Tibial artery (tissue), 4 donors: ENCODE measurements at places on chromosomes 1 and 21.

DNA sequence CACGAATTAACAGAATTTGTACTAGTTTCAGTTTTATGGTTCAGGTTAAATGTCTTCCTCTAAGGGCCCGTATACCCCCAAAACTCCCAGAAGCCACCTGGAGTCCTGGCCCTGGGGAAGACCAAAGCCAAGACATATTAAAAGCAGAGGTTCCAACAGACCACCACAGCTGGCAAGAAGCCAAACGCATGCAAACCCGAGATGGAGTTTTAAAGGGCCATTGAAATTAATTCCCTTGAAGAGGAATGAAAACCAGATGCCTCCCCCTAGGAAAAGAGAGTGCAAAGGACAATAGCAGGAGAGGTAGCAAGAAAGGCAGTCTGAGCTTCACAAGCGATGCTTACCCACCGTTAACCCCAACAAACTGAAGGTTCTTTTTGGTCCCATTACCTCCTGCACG lies 48.1 kb downstream of the KANK4 start:
- H3K36me3 ChIP-seq: no peaks in the 10 kb centered on the region
- H3K4me1 ChIP-seq: no peaks in the 10 kb centered on the region
- DNase-seq: no peak
- H3K27ac ChIP-seq: no peak overlapping the region
- no peak overlapping the region for H3K4me3 ChIP-seq
- H3K27me3 ChIP-seq: no peaks in the 10 kb centered on the region

- DNase-seq: peak; percentile 89
- H3K4me1 ChIP-seq: peaks cover 32% of the 10 kb centered on the region
- H3K4me3 ChIP-seq: no peak overlapping the region
Measured at GRCh38 chr1:59057211-59057694, 239.6 kb upstream of the FGGY start.

DNA sequence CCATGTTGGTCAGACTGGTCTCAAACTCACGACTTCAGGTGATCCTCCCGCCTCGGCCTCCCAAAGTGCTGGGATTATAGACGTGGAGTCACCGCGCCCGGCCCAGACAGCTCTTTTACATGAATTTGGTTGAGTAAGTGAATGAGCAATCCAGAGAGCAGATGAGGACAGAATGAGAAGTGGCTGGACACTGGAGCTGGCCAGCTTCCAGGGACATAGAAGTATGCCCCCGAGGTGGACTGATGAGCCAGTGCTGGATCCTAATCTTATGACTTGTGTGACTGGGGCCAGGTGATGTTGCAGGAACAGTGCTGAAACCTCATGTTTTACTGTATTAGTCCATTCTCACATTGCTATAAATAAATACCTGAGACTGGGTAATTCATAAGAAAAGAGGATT lies 35.9 kb upstream of the KANK4 start:
- no peaks in the 10 kb centered on the region for H3K27me3 ChIP-seq
- DNase-seq: no peak
- H3K36me3 ChIP-seq: no peaks in the 10 kb centered on the region
- no peaks in the 10 kb centered on the region for H3K4me1 ChIP-seq

- H3K4me1 ChIP-seq: no peaks in the 10 kb centered on the region
- DNase-seq: no peak
- H3K4me3 ChIP-seq: no peak overlapping the region
- H3K27ac ChIP-seq: no peak overlapping the region
- no peaks in the 10 kb centered on the region for H3K36me3 ChIP-seq
- H3K27me3 ChIP-seq: no peaks in the 10 kb centered on the region
Measured at GRCh38 chr1:152884966-152885624, 7.0 kb downstream of the SMCP start.

DNA sequence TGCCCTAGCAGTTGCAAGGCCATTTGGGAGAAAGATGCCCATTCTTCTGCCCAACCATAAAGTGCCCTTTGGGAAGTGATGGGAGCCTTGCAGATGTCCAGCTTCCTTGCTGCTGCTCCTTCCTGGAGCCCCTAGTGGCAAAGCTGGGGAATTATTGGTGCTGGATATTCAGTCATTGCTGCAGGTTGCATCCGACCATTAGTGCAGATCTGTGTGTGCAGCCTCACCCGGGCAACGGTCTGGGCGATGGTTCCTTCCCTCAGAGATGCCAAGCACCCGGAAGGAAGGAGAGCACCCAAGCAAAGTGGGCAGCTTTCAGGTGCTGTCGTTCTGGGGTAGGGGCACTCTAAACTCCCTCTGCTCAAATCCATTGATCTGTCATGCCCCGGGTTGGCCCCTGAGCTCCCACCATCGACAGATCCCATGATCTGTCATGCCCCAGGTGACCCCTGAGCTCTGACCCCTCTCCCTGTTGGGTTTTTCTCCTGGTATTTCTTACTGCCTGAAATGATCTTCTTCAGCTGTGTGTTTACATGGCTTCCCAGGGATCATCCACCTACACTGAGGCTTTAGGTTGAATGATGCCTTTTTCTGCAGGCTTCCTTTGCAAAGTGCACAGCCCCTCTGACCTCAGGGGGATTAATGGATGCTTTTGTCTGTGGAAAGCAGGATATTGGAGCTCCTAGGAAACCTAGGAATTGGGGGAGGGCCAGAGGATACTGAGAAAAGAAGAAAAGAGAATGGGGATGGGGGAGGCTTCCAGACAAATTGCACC lies 467.5 kb downstream of the PTPRU start:
- peaks cover 9% of the 10 kb centered on the region for H3K4me1 ChIP-seq
- no peak for DNase-seq
- no peaks in the 10 kb centered on the region for H3K27me3 ChIP-seq
- H3K4me3 ChIP-seq: no peak overlapping the region

DNA sequence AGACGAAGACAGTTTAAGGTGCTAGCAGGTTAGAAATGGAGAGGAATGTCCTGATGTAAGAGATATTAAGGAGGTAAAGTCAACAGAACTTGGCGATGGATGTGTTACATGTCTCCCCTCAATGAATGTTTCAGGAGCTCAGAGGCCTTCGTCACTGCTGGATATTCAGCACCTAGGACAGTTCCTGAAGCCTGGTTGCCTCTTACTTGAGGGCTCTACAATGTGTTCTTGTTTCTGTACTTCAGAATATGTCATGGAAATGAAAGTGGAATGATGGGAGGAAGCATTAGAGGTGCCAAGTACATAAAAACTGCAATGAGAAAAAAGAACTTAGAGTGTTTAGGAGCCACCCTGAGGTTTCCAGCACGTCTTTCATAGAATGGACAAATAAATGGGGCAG lies 17.7 kb downstream of the TNR start:
- H3K27me3 ChIP-seq: no peaks in the 10 kb centered on the region
- no peak for DNase-seq
- no peaks in the 10 kb centered on the region for H3K4me1 ChIP-seq
- no peak overlapping the region for H3K4me3 ChIP-seq
- H3K36me3 ChIP-seq: no peaks in the 10 kb centered on the region

- DNase-seq: no peak
- H3K4me3 ChIP-seq: no peak overlapping the region
- H3K36me3 ChIP-seq: peaks cover 31% of the 10 kb centered on the region
- peaks cover 10% of the 10 kb centered on the region for H3K4me1 ChIP-seq
Measured at GRCh38 chr1:201850053-201850397, 21.1 kb downstream of the IPO9 start.

- H3K4me3 ChIP-seq: peak overlapping the region; percentile 53
- peaks cover 35% of the 10 kb centered on the region for H3K36me3 ChIP-seq
- H3K4me1 ChIP-seq: peaks cover 68% of the 10 kb centered on the region
- peak overlapping the region; percentile 99 for H3K27ac ChIP-seq
- DNase-seq: no peak
- no peaks in the 10 kb centered on the region for H3K27me3 ChIP-seq
Measured at GRCh38 chr1:150559656-150560010, 10.4 kb downstream of the ADAMTSL4 start.

- H3K36me3 ChIP-seq: peaks cover 38% of the 10 kb centered on the region
- H3K4me1 ChIP-seq: no peaks in the 10 kb centered on the region
- no peak for DNase-seq
- H3K27ac ChIP-seq: no peak overlapping the region
- no peaks in the 10 kb centered on the region for H3K27me3 ChIP-seq
Measured at GRCh38 chr1:204398197-204399125, 13.2 kb downstream of the PPP1R15B start.

DNA sequence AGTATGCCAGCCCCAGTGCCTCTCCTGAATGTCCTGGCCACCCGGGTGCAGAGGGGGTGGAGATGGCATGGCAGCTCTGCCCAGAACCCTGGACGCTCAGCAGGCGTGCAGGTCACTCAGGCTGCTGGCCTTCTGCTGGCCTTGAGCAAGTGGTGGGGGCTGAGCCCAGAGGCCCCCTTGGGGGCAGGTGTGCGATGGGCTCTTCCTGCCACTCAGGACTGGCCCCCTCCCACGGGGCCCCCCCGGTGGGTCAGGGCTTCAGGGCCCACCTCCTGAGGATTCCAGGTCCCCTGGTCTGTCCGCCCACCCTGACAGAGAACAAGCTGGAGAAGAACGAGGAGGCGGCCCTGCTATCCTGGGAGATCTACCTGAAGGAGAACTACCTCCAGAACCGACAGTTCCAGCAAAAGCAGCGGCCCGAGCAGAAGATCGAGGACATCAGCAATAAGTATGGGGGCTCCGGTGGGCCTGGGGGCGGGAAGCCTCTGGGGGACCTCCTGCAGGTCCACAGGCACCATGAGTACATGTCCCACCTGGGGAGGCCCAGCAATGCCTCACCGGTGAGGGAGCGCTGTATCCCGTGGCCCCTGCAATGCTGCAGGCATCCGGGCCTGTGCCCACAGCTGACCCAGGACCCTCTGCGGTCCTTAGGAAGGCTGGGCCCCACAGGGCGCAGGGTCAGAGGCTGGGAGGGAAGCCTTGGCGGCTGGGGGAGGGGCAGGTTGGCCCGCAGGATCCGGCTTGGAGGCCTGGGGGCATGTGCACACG lies 37.0 kb upstream of the LRRC3 start:
- peaks cover 48% of the 10 kb centered on the region for H3K27me3 ChIP-seq
- H3K4me3 ChIP-seq: no peak overlapping the region
- H3K4me1 ChIP-seq: no peaks in the 10 kb centered on the region
- DNase-seq: peak; percentile 63
- no peaks in the 10 kb centered on the region for H3K36me3 ChIP-seq

- no peaks in the 10 kb centered on the region for H3K27me3 ChIP-seq
- H3K27ac ChIP-seq: no peak overlapping the region
- H3K4me3 ChIP-seq: no peak overlapping the region
- no peak for DNase-seq
- H3K36me3 ChIP-seq: no peaks in the 10 kb centered on the region
Measured at GRCh38 chr1:232378266-232379062, 251.5 kb downstream of the SIPA1L2 start.

GRCh38 chr1:65508051-65508450 lies 87.6 kb downstream of the LEPR start:
- no peak overlapping the region for H3K27ac ChIP-seq
- no peak for DNase-seq
- H3K4me3 ChIP-seq: no peak overlapping the region

DNA sequence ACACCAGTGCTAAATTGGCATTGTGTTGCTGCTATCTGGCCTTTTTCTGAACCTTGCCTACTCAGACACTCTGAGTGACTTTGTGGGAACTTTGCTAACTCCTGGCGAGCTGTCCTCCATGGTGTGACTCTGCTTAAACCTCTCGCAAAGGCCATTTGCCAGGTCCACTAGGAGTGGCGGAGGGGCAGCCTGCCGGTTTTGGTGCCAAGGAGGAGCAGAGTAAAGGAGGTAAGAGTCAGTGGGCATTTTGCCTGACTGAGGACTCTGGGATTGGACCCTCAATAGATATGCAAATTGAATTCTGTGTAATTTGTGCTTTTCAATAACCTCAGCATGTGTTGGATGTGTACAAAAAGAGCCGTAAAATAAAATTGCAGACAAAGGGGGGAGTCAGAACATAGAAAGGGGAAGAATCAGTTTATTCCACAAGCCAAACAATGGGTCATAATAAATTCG lies 386.6 kb upstream of the NFIA start:
- H3K36me3 ChIP-seq: no peaks in the 10 kb centered on the region
- H3K4me1 ChIP-seq: no peaks in the 10 kb centered on the region
- H3K4me3 ChIP-seq: no peak overlapping the region
- no peak for DNase-seq
- H3K27me3 ChIP-seq: no peaks in the 10 kb centered on the region
